ENCODE measurements at places on chromosomes 3 and 15.

- no peak for DNase-seq
Measured at GRCh38 chr15:57949374-57949943, 116.1 kb downstream of the ALDH1A2 start.

DNA sequence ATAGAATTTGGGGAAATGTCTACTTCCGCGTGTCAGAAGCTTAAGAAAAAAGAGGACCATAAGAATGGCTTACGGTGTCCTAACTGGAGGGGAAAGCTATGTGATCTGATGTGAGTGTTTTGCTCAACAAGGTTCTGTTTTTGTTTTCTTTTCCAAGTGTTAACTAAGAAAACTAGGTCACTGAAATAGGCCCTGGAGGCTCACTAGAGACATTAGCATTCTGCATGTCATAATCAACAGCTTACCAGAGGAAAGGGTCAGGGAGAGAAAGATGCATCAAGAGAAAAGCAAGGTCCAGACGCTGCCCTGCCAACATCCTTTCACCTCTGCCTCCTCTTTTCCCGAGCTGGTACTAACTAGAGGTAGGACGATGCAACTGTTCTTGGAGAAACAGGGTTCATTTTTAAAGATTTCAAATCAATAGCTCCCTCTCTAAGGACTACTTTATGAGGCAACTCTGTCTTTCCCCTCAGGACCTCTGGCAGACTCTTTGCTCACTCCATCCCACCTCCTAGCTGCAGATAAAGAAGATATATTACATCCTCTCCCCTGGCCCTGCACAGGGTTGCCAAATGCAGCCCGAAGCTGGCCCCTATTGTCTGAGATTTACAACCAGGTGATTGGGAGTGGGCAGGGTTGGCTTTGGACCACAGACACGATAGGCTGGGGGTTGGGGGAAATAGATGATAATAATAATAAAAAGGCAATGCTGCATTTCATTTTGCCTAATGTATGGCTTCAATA is 209.9 kb upstream of the SLC2A2 start:
- no peak for DNase-seq

DNA sequence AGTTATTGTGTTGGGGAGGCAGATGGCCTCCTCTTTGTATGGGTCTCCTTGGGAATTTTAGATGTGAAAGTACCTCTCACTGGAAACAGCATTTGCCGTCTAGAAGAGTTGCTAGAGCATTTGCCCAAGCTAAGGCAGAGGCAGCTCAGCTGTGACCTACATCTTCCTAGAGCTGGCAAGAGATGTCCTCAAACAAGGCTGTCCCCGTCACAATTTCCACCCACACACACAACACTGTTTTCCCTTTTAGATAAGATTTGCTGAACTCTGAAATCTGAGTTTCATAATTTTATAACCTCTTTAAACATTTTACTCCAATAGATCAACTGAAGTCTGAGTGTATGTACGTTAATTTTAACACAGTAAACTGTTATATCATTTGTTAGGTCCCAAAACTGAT is 352.6 kb downstream of the EPHB1 start:
- DNase-seq, result no peak

- no peak for DNase-seq
Measured at GRCh38 chr3:52801839-52802238, 7.2 kb downstream of the ITIH3 start.

DNA sequence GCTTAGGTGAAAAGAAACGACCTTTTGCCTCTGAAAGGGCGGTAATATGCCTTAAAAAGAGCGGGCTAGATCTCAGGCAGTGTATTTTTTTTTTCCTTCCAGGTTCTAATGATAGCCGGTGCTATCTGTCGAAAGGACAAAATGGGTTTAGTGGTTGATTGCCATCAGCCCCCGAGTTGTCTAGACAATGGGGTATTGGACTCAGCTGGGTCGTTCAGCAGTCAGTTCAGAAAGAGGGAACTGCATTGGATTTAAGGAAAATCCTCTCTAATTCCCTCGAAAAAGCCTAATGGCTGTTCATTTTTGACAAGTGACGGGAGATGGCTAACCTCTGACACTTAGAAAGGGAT is 728 bp downstream of the EIF2B5 start:
- no peak for DNase-seq

GRCh38 chr3:10932596-10932995 is 60.0 kb upstream of the SLC6A1 start:
- DNase-seq, result no peak

- no peak for DNase-seq
Measured at GRCh38 chr3:148206446-148206845, 491.3 kb upstream of the AGTR1 start.

DNA sequence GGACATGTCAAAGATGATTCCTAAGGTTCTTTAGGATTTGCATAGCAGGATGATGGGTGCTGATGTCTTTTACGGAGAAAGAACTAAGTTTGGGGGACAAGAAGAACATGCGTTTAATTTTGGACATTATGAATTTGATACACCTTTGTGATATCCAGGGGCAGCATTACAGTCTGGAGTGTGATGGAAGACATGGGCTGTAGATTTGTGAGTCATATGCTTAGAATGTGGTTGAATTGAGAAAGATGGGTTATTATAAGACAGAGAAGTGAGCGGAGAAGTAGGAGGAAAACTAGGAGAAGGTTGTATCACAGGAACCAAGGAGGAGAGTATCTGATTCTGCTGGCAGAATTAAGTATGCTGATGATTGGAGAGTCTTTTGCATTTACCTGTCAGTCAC is 20.6 kb downstream of the NEO1 start:
- no peak for DNase-seq

DNA sequence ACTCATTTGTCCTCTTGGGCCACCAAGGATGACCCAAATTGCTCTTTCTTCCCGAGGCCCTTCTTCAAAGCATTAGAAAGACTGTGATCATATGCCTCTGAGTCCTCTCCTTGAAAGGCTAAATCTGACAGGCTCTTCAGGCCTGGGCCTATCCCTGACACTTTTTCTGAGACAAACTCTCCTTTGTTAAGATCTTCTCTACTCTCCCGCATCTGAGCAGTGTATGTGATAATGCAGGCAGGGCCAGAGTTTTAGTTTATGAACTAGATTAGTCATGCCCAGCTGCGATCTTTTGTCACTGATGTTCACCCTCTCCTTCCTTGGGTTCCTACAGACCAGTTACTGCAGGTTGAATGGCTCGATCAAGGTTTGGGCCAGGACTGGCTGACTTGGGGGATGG is 39.2 kb downstream of the MASP1 start:
- no peak for DNase-seq

DNA sequence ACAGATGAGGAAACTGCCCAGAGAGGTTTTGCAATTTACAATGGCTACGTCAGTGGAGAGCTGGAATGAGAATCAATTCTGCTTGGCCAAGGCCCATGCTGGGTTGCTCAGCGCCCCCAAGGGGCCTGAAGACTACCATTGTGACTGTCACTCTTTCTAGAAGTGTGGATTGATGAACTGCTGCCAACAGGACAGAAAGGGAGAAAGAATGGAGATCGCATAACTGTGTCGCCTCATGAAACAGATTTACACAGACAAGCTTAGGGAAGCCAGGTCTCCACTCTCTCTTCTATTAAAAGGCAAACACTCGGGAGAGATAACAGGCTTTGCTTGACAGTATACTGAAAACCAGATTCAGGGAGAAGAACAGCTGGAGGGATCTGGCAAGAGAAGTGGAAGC is 160.0 kb downstream of the STT3B start:
- DNase-seq, result no peak

- DNase-seq, result no peak
Measured at GRCh38 chr3:47645551-47645950, 66.9 kb upstream of the CSPG5 start.

DNA sequence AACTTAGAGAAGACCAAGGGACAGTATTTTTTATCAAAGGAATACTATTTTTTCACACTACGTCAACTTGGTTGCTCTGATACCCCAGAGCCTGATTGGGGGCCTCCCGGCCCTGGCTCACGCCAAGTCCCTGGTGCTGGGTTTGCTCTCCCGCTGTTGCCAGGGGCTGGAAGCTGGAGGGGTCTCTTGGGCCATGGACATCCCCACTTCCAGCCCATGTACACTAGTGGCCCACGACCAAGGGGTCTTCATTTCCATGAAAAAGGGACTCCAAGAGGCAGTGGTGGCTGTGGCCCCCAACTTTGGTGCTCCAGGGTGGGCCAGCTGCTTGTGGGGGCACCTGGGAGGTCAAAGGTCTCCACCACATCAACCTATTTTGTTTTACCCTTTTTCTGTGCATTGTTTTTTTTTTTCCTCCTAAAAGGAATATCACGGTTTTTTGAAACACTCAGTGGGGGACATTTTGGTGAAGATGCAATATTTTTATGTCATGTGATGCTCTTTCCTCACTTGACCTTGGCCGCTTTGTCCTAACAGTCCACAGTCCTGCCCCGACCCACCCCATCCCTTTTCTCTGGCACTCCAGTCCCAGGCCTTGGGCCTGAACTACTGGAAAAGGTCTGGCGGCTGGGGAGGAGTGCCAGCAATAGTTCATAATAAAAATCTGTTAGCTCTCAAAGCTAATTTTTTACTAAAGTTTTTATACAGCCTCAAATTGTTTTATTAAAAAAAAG is 20.3 kb upstream of the BSN start:
- no peak for DNase-seq

GRCh38 chr3:17336291-17336690 is 406.1 kb downstream of the TBC1D5 start:
- no peak for DNase-seq

GRCh38 chr3:67405193-67405592 is 249.2 kb downstream of the SUCLG2 start:
- no peak for DNase-seq

GRCh38 chr3:4899710-4900109 is 79.5 kb upstream of the BHLHE40 start:
- no peak for DNase-seq

- DNase-seq, result no peak
Measured at GRCh38 chr15:74552773-74553441, 11.9 kb downstream of the ARID3B start.

- no peak for DNase-seq
Measured at GRCh38 chr3:5186858-5187155, 700 bp upstream of the EDEM1 start.

- peak; percentile 93 for DNase-seq
Measured at GRCh38 chr15:81293728-81294515, 30.0 kb downstream of the STARD5 start.

- DNase-seq, result no peak
Measured at GRCh38 chr3:143040261-143040879, 39.0 kb downstream of the U2SURP start.

DNA sequence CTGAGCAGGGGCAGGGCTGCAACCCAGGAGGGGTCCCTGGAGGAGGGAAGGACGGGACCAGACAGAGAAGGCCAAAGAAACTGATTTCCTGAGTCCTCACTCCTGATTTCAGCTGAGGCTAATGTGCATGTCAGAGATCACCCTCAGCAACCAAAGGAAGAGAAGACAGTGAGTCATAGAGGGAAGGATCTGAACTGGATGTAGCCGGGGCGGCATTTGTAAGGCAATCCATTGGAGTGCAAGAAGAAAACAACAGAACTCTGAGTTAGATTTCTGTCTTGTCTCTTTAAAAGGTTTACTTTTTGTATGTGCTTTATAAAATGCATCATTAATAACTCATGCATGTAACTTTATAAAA is 105.3 kb upstream of the AGBL1 start:
- DNase-seq, result no peak

DNA sequence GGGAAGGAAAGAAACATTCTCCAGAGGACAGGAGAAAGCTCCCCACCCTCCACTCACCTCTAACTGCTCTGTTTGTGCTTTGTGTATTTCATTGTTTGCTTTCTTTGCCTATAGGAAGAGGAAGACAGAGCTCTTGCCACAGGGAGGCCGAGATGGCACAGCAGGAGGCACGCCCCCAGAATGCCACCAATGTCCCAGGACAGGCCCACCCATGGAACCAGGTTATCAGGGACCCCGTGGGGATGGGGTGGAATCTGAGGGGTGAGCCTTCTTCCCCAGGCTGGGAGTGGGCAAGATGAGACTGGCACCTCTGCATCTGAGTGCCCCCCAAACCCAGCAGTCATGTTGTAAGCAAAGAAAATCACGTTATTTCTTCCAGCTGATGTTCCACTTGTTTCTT is 155.8 kb downstream of the TBC1D2B start:
- DNase-seq, result no peak

- no peak for DNase-seq
Measured at GRCh38 chr3:82676356-82677026, 915.0 kb upstream of the GBE1 start.

GRCh38 chr3:101836652-101837598 is 12.4 kb upstream of the NFKBIZ start:
- no peak for DNase-seq

- no peak for DNase-seq
Measured at GRCh38 chr3:46187341-46187700, 20.8 kb downstream of the CCR1 start.

DNA sequence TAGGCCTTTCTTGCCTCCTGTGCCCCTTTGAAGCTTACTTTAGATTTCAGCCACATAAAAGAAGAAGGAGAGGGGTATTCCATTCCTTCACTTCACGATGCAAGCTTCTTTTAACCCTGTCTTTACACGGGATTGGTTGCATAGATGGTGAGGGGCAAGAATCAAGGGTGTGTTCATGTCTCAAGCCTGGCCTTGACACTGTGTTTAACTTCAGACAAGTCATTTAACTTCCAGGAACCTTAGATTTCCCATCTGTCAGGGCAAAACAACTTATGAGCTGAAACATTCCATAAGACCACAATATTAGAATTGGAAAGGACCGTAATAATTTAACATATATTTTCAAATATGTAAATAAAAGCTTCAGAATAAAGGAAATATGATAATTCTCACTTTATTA is 344.5 kb downstream of the MFSD1 start:
- DNase-seq, result no peak

GRCh38 chr15:40925863-40926658 is 3.1 kb upstream of the DLL4 start:
- no peak for DNase-seq

- no peak for DNase-seq
Measured at GRCh38 chr15:40904552-40905201, 10.4 kb downstream of the VPS18 start.

- DNase-seq, result no peak
Measured at GRCh38 chr3:40387001-40387894, at the start of gene ENTPD3. ENTPD3 (plus strand) TSS chr3:40387184; CDS start chr3:40388058, 874 bp downstream.

All from GM12864 (cell line).